Fibroblast of pulmonary artery (primary cell): ENCODE measurements at places on chromosomes 3 and 15.

GRCh38 chr3:81726132-81726531, 35.3 kb downstream of the GBE1 start:
- DNase-seq = peak; percentile 56

- DNase-seq = peak; percentile 98
These were observed 36.7 kb upstream of the ZBTB38 start for GRCh38 chr3:141331377-141332318.

DNA sequence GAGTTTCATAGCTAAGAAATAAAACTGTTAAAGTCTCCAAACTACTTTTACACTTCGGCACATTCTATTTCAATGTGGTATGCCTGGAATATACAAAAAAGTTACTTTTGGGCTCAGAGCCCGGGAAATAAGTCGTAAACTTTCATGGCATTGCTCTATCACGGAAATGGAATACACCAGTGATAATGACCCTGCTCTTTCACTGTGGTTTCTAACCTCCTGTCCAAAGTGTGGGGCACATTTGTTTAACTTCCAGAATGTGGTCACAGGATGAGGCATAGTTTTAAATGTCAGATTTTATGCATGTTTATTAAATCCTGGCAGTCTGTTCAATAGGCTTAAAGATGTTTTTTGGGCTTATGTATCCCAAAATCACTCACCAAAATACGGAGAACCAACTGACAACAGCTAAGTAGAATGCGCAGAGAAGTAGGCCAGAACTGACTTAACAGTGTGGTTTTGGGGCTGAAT, 5.1 kb downstream of the CXCR6 start:
- no peak for DNase-seq

DNA sequence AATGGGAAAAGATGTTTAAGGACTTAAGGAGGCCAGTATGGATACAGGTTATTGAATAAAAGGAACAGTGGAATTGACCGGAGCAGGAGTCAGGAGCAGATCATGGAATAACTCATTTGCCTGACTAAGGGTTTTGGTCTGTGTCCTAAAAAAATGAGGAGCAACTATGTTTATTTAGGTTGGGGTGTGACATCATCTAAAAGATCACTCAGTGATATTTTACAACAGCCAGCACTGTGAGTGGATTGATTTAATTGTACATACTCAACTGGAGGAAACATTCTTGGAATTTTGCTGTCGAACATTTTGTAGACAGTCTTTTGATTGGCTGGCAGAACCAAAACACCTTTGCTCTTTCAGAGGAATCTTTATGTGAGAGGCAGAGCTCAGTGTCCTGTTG, 348.6 kb upstream of the CDIN1 start:
- no peak for DNase-seq

DNA sequence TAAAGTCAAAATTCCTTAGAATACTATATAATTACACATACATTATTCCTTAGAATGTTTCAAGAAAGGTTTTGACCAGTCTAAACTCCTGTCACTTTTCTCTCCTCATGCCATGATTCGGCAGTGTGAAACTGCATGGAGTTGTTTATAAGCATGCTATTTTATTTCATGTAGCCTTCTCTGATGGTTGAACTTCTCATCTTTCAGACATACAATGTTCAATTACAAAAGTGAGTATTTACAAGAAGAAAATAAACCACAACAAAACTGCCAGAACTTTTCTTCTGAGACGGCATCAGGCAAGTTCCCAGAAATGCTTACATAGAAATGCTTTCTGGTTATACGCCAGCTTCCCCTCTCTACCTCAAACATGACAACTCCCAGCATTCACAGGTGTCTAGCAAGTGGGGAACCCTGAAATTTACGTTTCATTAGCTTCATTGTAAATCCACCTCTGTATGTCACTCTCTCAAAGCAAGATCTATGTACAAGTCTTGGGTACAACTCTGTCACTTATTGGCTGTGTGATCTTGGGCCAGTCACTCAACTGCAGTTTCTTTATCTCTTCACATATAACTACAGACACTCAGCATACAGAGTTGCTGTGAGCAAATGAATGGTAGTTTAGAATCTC, 42.7 kb downstream of the HDGFL3 start:
- DNase-seq = peak; percentile 11

DNA sequence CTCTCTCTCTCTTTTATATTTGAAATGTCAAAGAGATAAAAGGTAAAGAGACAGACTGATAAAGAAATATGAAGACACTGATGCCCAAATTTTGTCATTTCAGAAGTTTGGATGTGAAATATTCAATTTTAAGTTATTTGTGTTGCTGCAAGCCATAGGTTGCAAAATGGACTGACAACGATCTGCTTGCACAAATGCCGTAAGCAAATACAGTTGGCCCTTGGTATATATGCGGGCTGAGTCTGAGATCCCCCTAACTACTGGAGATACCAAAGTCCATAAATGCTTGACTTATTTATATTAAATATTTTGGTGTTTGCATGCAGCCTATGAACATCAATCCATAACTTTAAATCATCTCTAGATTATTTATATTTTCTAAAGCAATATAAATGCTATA, 1459.1 kb upstream of the ALCAM start:
- no peak for DNase-seq

DNA sequence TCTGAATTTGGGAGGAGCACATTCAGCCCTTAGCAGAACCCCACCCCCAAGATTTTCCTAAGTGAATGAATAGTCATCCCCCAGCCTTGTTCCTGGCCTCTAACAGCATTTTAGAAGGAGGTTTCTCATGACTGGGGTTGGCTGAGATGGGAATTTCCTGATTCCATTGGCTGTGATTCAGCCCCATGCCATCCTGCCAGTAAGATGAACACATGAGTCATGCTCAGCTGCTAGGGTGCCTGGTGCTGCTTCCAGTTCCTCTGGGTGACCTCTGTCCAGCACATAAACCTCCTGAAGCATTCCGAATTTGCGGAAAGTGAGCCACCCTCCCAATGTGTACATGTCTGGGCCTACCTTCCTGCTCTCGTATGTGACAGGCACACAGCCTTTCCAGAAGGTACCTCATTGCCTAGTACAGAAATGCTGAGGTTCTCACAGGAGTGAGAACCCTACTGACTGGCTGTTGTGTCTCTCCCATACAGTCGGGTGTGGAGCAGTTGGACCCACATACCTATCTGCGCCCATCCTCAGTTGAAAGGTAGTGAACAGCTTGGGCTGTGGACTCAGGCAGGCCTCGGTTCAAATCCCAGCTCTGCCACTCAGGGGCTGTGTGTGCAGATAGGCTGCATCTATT, 91.7 kb downstream of the APBA2 start:
- DNase-seq = peak; percentile 96
